Fibroblast of skin of right biceps (primary cell): ENCODE measurements at places on chromosomes 11 and 22.

DNA sequence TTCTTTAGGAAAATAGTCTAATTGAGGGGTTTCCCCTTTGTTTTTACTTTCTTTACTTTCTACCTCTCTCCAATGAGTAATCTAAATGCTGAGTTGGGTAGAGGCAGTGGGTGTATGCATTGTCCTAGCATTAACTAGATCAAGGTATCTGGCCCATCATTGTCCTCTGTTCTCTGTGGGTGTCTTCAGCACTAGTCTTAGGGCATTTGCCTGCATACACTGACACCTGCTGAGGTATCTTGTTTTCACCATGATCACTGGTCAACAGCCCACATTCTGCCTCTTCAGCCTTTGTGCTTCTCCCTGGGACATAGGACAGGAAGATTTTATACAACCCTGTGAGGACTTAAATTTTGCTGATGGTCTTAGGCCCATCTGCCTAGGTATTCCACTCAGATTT is 371.1 kb downstream of the RAB38 start:
- no peak for DNase-seq

- no peak for DNase-seq
Measured at GRCh38 chr11:133563505-133564025, 31.3 kb upstream of the OPCML start.

GRCh38 chr22:46078241-46079092 is 71.9 kb upstream of the PPARA start:
- no peak for DNase-seq

GRCh38 chr22:29195118-29195963 is 10.4 kb upstream of the EMID1 start:
- no peak for DNase-seq

DNA sequence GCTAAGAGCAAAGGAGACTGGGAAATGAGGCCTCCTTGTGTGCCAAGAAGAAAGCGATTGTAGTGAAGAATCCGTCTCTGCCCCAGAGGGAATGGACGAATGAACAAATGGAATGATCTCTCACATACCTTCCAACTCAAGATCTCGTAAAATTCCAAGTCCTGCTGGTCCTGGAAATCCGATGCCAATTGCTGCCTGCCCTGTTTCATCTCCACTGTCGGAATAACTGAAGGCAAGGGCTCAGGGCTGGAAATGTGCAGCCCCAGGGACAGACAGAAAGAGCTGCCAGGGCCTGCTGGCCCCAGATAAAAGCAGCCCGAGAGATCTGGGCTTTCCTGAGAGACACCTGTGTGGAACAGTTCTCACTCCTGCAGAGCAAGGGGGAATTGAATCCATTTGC is 120.9 kb downstream of the MN1 start:
- no peak for DNase-seq
